ENCODE measurements at places on chromosomes 6 and 20.

DNA sequence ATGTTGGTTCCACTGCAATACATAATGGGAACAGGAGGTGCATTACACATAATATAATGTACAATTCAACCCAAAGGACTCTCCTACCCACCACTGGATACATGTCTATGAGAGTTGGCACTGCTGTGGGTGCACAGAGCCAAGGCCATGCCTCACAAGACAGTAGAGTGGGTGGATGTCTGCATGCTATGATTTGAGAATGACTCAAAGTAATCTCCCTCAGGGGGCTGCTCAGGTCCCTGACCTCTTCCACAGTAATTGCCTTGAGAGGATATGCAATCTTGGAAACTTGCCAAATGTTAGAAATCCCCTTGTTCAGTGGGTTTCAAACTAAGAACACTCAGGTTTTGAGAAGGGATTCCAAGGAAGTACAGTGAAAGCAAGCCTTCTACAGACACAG lies 79.0 kb downstream of the ANKEF1 start:
- no peak for DNase-seq

- DNase-seq: no peak
These were observed 123.9 kb downstream of the MAFB start for GRCh38 chr20:40565001-40565681.

DNA sequence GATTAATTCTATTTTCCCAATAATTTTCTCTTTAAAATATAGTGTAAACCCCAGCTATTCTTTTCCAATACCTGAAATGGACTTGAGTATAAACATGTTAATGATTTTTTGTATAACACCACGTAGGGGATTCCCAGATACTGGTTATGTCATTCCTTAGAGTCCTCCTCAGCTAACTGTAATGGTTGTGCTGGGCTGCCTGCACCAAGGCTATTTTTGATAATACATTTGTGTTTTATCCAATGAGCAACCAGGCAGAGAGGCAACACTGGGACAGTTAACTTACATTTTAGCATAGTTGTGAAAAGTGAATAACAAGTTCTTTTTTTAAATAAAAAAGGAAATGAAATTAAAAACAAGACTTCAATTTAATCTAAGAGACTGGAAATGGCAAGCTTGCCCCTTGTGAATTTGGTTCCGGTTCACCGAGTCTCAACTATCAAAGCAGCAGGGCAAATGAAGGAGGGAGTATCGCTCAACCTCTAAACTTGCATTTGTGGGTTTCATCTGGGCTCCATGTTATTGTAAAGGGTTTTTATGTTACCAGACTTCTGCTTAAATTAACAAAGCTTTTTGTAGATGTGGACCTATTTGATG lies 18.8 kb upstream of the BACH2 start:
- DNase-seq: no peak

DNA sequence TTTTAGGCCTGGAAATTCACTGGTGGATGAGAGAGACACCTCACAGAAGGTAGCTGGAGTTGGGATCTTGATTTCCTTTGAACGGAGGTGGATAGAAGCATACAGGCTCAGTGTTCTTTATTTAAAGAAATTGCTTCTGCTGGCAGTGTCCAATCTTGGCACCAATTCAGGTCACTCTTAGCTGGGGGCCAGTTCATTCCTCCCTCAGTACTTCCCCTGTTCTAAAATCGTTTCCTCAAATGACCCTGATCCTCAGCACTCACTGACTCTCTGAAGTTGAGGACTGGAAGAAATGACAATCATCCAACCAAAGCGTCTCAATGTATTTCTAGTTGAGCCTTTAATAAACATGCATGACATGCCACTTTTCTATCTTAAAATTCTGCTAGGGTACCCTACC lies 472.5 kb upstream of the BTBD3 start:
- DNase-seq: no peak

DNA sequence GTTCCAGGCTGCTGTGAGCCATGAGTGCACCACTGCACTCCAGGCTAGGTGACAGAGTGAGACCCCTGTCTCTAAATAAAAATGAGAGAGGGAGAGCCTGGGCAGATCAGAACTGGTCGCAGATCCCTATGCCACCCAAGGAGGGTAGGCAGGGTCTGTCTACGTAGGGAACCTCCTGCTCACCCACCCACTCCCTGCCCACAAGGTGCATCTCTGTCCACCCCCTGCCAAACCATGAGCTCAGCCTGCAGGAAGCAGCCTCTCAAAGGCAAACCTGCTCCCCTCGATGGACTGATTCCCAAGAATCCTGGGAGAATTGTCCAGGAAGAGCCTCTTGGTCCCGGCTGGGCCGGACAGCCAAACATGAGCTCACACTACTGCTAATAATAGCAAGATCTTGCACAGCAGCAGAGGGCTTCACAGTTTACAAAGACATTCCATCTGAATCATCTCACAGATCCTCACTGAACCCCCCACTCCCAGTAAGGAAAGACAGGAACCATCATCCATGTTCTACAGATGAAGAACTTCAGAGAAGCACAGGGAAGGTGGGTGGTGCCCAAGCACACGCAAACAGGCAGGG lies 27.8 kb upstream of the TLDC2 start:
- peak; percentile 76 for DNase-seq

DNA sequence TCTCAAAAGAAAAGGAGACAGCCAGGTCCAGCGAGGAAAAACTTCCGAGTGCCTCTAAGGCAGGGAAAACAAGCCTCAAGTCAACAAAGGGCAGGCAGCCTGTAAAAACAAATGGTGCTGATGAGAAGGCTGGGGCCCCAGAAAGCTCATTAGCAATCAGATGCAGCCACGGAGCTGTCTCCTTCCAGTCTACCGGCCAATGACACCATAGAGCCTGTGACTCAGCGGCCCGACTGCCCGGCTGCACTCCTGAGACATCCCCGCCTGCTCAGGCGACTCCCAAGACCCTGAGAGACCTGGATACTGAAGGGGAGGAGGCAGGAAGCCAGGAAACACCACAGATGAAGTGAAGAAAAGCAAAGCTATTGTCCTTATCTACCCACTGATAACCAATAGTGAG lies 120.1 kb upstream of the HDDC2 start:
- DNase-seq: peak; percentile 4

DNA sequence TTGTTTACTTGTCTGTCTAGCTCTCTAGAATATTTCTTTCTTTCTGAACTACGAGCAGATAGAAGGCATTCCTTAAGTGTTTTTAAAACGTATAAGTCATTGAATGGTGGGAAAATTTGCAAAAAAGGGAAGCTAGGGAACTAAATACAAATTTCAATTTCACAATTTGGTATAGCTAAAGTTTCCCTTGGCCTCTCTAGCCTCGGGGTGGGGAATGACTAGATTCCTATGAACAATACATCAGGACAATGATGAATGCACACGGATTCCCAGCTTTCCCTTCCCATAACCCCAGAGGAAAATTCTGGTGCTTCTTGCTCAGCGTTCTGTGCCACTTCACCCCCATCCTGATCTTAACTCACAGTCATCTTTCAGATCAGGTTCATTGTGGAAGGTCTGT lies 113.3 kb upstream of the ASF1A start:
- no peak for DNase-seq

- DNase-seq: no peak
These were observed at the start of gene LAMP5 for GRCh38 chr20:9514461-9515213. Gene LAMP5 (plus strand): TSS chr20:9514590. CDS start chr20:9514853, 263 bp downstream.

- DNase-seq: no peak
These were observed 1172.2 kb upstream of the GJE1 start for GRCh38 chr6:140960566-140960965.
